ENCODE measurements at places on chromosomes 2 and 18.

DNA sequence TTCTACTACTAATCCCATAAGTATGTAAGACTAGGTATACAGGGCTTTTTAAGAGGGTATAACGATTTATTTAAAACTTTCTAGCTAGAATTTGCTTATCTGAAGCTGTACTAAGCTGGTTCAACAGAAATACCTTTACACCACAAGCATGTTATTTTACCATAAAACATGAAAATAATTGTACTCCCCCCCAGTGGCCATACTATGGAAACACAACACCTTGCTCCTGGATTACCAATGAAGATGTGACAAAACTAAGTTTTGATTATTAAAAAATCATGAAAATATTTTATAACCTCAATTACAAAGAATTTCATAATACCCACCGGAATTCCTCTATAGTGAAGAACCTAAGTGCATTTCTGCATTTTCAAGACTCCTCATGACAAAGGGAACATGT, 27.3 kb downstream of the LPIN2 start:
- no peak for DNase-seq

DNA sequence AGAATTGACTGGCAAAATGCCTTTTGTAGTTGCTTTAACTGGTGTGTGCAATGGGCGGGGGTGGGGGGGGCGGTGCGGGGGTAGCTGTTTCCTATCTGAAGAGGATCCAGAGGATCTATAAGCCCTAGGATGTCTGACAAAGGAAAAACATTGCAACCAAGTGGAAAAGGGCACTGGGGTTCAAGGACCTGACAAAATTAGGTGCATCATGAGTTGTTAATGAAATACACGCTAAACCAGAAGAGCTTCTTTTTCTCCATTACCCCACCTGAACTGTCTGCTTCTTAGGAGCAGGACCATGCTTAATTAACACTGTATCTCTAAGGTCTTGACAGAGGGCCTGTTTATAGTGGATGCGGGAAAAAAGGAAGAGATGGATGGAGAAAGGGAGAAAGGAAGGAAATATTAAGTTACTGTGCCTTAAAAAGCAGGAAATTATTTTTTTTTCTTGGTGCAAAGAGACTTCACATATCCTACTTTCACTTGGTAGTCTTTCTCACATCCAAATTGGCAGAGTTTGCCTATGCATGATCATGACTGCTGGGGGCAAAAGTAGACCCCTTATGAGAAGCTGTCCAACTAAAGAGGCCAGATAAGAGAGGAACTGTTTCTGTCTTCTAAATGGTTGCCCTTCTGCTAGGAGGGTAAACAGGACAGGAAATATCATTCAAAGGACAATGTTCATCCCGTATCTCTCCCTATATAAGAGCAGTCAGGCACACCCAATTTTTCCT, 4.6 kb downstream of the RND3 start:
- DNase-seq: no peak

GRCh38 chr18:2902327-2902726, 55.5 kb downstream of the EMILIN2 start:
- DNase-seq: no peak

- no peak for DNase-seq
These were observed 80.5 kb downstream of the BCL2L11 start for GRCh38 chr2:111201214-111201613.

GRCh38 chr2:79780781-79781180, 267.9 kb downstream of the CTNNA2 start:
- DNase-seq: no peak

- DNase-seq: no peak
These were observed 115.5 kb upstream of the ATP8B1 start for GRCh38 chr18:57918601-57919000.
